ENCODE measurements at places on chromosomes 3 and 15.

GRCh38 chr15:25739687-25740121 lies 123.4 kb downstream of the ATP10A start:
- DNase-seq: no peak

DNA sequence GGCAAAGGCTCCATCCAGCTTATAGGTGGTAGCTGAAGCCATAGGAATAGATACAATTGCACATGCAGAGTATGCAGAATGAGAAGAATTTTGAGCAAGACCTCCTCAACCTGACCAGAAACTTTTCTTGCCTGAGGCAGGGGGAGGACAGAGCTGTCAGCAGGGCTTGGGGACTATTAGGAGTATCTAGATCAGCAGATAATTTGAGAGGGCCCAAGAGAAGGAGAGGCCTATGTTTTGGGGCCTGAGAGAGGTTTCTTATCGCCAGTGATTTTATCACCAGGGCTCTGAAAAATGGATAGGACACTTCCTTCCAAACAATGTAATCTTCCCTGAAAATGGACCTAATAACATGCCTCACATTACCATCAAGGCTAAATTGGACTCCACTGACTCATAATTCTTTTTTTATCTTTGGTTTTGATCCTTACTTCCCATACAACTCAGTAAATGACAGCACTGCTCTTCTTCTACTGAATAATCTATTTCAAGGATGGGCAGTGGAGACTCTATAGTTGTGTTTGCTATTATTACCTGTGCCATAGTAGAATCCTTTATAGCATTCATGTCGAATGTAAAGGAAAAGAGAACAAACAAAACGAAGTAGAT lies 15.8 kb upstream of the RAMAC start:
- DNase-seq: no peak

GRCh38 chr3:110743202-110743601 lies 328.4 kb upstream of the NECTIN3 start:
- DNase-seq: no peak

DNA sequence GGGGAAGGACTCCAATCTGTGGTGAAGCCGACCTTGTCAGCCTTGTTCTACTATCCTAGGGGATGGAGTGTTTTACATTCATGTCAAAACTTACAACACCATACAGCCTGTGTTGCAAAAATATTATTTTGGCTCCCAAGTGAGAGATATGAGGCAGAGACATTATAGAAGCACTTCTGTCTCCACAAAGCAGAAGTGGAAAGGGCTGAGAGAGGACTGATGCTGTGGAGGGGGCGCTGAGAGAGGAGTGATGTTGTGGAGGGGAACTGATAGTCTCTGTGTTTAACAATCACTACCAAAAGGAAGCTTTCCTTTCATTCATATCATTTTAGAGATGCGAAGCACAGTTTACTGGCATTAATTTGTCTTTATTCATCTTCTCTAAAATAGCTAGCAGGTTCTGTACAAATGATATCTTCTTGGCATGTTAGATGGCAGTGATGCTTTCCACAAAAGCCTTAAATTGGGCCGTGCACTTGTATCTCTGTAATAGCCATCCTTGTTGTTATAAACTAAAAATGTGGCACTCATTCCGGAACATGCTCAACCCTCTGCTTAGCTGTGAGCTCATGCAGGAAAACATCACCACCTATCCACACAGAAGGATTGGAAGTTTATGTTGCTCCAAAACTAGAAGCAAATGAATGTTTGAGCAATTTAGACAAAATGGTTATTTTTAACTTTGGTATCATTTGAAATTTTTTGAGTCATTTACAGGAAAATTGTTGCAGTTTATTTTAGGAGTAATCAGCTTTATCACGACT lies 134.6 kb upstream of the TP63 start:
- DNase-seq: no peak

DNA sequence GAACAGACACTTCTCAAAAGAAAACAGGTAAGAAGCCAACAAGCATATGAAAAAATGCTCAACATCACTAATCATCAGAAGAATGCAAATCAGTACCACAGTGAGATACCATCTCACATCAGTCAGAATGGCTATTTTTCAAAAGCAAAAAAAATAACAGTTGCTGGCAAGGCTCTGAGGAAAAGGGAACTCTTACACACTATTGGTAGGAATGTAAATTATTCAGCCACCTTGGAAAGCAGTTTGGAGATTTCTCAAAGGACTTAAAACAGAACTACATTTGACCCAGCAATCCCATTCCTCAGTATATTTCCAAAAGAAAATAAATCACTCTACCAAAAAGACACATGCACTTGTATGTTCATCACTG lies 95.6 kb downstream of the APBA2 start:
- no peak for DNase-seq

Measured in spinal cord (tissue), 10 donors.